ENCODE measurements at places on chromosomes 5 and 9.
A peak's percentile ranks its signal among the peaks of the same experiment; 100 is the strongest.

GRCh38 chr5:57171816-57172465 is 1.9 kb upstream of the GPBP1 start:
- peak; percentile 27 for DNase-seq

- no peak for DNase-seq
These were observed 577 bp upstream of the CCDC112 start for GRCh38 chr5:115297031-115297430.

GRCh38 chr9:86716326-86716922 is 230.9 kb downstream of the GAS1 start:
- no peak for DNase-seq

DNA sequence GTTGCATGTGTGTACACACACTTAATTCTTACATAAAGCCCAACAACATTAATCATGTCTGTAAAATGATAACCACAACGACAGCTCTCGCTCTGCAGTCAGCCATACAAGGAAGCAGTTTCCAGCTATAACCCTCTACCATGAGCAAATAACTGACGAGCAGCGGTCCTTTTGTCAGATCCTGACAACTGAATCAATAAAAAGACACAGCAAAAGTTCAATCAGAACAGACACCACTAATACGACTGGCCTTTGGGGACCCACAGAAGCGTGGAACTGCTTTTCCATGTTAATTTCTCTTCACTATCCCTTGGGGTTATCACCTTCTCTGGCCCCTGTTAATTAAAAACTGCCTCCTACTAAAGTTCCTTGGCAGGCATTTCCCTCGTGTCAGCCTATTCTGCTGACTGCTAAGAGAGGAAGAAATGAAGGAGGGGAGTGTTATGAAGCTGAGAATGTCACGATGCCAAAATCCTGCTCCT is 722.8 kb upstream of the GRAMD2B start:
- DNase-seq, result no peak

GRCh38 chr9:69500896-69501295 is 171.3 kb downstream of the APBA1 start:
- no peak for DNase-seq

GRCh38 chr5:626850-627249 is 14.7 kb downstream of the CEP72 start:
- no peak for DNase-seq

GRCh38 chr9:115604831-115605483 is 487.0 kb upstream of the TNC start:
- no peak for DNase-seq

- no peak for DNase-seq
These were observed 157.6 kb downstream of the CD180 start for GRCh38 chr5:67038817-67039603.

DNA sequence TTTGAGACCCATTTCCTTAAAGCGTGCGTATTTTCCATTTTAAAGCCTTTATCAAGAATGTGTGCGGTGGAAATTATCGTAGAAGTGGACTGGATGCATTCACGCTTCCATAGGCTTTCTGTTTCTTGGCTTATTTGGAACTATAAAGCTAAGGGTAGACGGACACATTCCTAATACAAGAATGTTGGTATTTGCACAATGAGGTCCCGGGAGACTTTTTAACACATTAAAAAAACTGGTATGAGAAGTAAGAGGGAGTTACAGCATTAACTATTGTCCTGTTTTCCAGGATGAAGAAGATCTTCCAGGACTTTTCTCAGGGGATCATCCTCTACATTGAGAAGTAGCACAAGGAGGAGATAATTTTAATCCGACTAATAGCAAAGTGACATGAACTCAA is 653.0 kb downstream of the MTRR start:
- no peak for DNase-seq

DNA sequence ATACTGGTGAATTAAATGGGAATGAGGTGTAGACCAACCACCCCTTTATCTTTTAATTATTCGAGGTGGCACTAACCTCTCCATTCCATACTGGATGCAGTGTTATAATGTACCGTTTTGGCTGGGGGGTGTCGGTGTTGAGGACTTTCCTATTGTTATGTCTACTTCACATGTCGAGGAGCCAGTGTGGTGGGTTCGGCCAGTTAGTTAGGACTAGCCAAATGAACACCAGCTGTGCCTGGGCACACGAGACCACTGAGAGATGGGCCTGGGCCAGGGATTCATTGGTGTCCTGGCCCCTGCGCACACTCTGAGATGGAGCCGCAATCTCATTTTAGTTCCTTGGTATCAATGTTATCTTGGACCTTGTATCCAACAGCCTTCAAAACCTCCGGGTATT is 186.2 kb downstream of the CACNA1B start:
- DNase-seq, result no peak

DNA sequence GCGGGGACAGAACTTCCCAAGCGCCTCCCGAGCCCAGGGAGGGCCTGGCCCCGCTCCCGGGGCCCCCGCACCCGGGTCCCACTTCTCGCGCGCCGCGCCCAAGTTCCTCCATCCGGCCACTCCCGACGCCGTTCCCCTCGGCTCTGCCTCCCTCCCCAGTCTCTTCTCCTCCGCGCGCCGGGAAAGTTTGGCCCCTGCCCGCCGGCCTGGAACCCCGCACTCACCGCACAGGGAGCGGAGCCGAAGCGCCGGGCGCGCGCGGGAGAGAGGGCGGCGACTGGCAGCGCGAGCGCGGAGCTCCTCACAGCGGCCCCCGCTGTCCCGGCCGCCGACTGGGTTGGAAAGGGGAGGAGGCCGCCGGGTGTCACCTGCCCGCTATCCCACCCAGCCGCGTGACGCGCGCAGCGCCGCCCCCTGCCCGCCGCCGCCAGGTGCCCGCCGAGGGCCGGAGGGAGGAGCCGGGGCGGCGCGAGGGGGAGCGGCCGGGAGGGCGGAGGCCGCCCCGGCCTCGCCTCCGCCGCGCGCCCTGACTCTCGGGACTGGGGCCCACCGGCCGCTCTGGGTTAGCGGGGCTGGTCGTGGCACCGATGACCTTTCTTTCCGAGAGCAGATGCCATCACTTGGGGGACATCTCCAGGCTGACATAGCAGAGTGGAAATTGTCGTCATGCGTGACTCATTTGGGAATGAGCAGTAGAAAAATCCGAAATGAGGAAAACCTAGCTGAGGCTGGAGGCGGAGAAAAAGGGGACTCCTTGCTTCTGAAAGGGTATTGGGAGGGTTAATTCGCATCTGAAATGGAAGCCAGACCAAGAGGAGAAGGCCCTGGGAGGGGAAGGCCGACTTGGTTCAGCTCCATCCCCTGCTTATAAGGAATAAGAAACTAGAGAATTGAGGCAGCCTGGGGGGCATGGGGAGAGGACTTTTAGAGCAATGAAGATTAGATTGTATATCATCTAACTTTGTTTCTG is at the start of gene ELOVL7:
Gene ELOVL7, minus strand, starts transcription at position 334 of the 970 bp plus-strand sequence. CDS start 56,872 bp downstream, outside the sequence.
- DNase-seq, result peak; percentile 12

GRCh38 chr5:83401775-83402174 is 69.8 kb upstream of the VCAN start:
- DNase-seq, result no peak

DNA sequence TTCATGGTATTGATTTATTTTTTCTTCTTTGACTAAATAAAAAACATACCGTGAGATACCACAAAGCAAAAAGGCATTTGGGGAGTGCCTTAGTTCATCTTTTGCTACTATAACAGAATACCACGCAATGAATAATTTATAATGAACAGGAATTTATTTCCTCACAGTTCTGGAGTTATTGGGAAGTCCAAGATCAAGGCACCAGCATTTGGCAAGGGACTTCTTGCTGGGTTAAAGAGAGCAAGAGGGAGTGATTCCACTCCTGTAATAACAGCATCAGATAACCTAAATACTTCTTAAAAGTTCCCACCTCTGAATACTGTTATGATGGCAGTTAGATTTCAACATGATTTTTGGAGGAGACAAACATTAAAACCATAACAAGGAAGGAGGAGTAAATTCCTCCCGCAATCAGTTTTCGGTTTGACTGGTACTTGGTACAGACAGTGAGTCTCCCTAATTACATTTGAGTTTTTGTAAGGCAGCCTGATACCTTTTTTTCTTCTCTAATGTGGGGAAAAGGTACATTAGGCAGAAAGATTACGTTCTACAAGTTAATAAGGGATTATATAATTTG is 8.8 kb upstream of the OMD start:
- DNase-seq, result no peak

DNA sequence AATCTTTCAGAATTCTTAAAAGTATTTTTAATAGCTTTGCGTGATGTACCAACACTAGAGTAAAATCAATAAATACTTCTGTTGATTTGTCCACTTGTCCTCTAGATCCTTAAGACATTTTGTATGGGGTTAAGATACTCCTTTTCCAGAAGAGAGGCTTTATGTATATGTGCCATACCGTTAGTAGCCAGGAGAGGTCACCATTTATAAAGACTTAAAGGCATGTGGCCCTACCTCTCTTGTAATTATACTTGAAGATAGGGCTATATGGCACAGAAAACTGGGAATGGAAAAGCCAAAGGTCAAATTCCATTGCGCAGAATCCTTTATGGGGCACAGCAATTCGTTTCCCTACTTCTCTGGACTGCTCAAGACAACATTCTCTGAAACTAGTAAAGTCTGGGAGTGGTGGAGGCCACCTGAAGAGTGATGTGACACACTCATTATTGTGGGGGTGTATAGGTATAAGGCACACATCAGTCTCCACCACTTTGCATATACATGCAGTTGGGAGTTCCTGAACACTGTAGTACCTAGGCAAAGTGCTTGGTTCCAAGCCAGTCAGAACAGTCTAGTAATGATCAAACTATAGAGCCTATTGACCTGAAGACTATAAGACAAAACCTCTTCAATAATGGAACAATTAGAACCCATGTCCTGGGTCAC is 140.1 kb upstream of the FBXL17 start:
- DNase-seq, result no peak

DNA sequence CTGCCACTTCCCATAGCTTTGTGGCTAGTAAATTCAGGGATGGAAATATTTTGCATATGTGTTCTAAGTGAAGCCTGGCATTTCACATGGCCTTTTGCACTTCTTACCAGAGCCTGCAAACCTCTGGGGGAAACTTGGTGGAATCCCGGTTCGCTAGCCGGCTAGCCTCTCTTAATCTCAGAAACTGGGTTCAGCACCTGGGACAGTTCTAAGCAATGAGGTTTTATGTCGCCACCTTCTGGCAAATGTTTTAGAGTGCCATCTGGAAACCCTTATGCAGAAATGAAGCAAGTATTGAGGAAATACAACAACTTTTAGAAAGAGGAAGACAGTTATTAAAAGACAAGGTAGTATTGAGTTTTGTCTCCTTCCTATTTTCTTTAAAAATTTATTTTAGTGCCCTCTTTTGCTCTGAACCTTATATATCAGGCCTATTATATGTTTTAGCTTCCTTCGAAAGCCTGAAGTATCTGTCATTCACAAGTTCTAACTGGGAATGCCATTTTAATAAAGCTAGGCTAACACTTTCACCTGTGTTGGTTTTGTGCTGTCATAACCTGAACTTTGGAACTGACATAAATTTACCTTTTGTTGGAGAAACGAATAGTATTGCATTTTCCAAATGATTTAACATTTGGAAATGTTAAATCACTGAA is 963 bp upstream of the HTR1A start:
- no peak for DNase-seq

- DNase-seq, result no peak
These were observed 231.6 kb upstream of the TNC start for GRCh38 chr9:115349542-115349941.

DNA sequence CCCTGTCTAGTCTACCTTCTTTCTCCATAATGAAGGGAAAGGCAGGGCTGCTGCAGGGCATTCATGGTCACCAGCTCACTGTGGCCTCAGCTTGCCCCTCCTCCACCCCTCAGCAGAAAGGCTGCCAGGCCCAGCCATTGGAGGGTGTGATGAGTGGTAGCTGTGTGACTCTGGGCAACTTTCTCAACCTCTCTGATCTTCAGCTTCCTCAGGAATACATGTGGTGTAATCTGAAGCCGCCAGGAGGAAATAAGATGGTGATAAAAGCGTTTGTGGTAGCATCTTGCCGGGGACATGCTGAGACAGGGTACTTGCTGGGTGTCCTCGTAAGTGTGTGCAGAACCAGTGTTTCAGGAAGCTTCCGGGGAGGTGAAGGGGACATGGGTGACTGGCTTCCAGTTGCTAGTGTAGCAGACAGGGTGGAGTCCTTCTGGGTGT is 9.8 kb downstream of the CXCL14 start:
- DNase-seq, result no peak

GRCh38 chr5:3428334-3428733 is 167.3 kb upstream of the IRX1 start:
- DNase-seq, result no peak

DNA sequence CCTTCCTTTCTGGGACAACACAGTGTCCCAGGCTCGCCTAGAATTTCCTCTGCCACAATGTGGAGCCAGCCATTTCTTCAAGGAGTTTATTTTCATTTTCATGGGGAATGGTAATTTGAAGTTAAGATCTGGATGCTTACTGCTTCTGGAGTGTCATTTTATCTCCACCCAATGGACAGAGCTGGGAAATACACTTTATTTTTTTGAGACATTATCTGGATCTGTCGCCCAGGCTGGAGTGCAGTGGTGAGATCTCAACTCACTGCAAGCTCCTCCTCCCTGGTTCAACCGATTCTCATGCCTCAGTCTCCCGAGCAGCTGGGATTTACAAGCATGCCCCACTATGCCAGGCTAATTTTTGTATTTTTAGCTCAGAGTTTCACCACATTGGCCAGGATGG is 12.7 kb upstream of the THG1L start:
- peak; percentile 32 for DNase-seq

- DNase-seq, result no peak
These were observed 133.8 kb downstream of the ARHGEF28 start for GRCh38 chr5:73759771-73760170.

DNA sequence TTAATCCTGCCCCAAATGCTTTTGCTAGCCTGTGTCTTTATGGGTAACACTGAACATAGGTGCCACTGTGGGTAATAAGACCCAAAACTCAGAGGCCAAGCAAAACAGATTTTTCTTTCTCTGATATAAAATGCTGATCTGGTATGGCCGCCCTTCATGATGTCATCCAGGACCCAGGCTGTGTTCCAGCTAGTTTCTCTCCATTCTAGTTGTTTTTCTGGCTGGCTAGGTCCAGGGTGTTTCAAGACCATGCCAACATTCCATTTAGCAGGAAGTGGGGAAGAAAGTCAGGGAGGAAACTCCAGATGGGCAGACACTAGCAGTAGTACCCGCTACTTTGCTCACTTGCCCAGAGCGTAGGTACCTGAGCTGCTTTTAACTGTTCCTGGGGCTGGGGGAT is 183.9 kb upstream of the OTULINL start:
- DNase-seq, result no peak

- no peak for DNase-seq
These were observed 479.4 kb downstream of the NR2F1-AS1 start for GRCh38 chr5:93101661-93102060.

DNA sequence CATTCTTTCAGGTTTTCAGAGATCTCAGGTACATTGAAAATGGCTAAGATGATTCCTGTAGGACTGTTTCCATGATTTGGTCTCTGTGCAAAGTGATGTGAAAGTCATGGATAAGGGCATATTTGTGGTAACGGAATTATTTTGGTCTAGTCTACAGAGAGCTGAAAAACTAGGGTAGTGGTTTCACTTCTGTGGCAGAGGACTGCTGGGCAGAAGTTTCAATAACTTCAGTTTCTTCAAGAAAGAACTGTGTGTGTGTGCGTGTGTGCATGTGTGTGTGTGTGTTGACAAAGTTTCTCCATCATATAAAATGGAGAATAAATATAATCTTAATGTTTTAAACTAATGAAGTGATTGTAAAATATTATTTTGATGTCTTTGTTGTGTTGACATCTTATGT is 4.3 kb downstream of the CNOT8 start:
- DNase-seq, result no peak

GRCh38 chr5:74295676-74296075 is 344.9 kb downstream of the ENC1 start:
- no peak for DNase-seq

- no peak for DNase-seq
These were observed 175.7 kb downstream of the SAXO1 start for GRCh38 chr9:18857334-18857733.

- DNase-seq, result no peak
These were observed 176.2 kb downstream of the SEC61B start for GRCh38 chr9:99398241-99398640.
